ENCODE measurements at places on chromosomes 2 and 18.

DNA sequence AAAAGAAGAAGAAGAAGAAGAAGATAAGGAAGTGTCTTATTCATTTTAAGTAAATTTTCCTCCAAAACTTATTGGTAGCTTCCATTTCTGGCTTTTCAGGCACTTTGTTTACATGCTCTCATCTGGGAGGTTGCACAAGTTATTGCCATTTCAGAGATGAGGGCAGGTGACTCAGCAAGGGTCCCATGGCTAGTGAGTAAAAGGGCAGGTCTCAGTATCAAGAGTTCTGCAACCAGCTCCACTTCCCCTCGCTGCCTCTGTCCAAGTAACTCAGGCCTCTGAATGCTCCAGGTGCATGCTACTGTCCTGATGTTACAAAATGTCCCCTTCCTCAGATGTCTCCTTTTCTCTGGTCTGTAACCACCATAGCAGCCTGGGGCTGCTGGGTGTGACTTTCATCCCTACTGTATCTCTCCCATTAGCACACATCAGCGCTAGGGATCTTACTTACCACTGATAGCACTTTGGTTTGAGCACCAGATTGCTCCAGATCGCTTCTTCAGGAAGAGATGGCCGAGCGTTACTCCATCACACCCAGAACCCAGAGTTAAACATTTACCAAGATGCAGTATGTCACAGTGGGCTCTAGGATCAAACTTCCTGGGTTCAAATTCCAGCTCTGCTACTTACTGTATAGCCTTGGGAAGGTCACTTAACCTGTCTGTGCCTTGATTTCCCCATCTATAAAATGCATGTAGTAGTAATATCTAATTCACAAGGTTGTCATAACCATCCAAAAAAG lies 57.4 kb upstream of the LAPTM4A start:
- no peak for DNase-seq

GRCh38 chr2:165793779-165794535 lies at the start of gene GALNT3:
Gene GALNT3 (minus strand): TSS chr2:165794247. CDS start chr2:165770700, 23,547 bp downstream.
- DNase-seq, result no peak

DNA sequence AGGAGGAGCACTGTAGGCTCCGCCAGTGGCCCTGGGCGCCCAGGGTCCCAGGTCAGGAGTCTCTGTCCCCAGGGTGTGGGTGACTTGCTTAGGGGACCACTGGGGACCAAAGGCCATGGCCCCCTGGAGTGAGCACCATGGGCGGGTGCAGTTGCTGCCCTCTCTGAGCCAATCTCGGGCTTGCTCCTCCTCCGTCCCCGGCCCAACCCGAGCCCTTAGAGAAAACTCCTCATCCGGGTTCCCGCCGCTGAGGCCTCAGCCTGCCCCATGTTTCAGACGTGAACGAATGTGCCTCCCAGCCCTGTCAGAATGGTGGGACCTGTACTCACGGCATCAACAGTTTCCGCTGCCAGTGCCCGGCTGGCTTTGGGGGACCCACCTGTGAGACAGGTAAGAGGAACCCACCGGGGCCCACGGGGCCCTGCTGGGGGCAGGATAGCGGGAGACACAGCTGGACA lies 38.6 kb downstream of the SNED1 start:
- DNase-seq, result no peak

DNA sequence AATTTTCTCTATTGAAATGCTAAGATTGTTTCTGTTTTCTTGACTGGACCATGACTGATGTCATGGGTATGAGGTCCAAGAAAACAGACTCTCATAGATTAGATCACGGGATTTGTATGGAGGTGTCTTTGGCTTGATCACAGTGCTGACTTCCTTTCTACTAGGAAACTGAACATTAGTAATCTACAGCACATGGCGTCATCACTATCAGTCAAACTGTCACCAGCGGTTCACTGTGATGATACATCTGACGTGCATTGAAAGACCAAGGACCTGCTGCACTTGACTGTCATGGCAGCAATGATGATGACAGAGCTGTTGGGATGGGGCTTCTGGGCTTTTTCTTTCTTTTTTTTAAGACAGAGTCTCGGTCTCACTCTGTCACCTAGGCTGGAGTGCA lies 28.2 kb upstream of the IMPA2 start:
- no peak for DNase-seq

DNA sequence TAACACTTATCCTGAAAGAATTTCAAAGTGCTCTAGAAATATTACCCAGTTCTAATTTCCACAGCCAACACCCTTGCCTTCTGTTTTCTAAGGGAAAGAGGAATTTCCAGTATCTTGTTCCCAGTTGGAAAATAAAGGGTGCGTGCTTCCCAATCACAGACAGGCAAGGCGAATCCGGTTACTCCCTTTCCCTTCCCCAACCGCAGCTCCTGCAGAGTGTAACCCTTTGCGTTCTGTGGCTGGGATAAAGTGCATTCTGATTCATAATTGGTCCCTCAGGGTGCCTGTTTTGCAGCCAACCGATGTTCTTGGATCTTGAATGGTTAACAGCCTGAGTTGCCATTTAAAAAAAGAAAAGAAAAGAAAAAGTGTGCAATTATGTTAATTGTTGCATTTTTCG lies 40.6 kb upstream of the PGAP1 start:
- DNase-seq, result no peak

- no peak for DNase-seq
Measured at GRCh38 chr2:8709611-8710010, 27.8 kb downstream of the ID2 start.

GRCh38 chr2:221836095-221836494 lies 264.0 kb upstream of the EPHA4 start:
- DNase-seq, result no peak

- DNase-seq, result no peak
Measured at GRCh38 chr2:223503746-223504145, 98.4 kb downstream of the SCG2 start.

DNA sequence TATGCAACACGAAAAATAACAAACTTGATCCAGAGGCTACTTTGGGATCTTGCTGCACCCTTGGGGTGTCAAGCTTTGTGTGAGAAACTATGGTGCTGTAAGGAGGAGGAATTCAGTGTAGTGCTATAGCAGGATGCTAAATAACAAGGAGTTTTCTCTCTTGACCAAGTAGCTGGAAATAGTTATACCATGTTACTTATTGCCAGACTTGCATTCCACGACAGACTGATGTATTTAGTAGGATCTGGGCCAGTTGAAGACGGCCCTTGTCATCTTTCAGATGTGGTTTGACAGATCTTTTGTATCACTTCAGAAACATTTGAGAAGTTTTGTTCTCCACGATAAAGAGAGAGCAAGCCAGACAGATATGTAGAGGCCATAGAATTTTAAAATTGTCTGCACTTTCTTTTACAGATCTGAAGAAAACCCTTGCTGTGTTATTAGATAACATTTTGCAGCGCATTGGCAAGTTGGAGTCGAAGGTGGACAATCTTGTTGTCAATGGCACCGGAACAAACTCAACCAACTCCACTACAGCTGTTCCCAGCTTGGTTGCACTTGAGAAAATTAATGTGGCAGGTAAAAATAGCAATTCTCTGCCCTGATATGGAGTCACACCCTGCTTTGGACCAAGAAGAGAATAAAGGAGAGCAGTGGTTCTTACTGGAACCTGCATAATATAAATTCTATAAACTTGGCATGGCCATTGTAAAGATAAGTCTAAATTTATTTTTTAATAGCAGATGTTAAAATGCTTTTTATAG lies 16.3 kb downstream of the MGAT5 start:
- no peak for DNase-seq

GRCh38 chr2:170695521-170696410 lies 19.4 kb upstream of the SP5 start:
- DNase-seq, result no peak

- DNase-seq, result no peak
Measured at GRCh38 chr2:25294573-25295462, 46.9 kb downstream of the DNMT3A start.
